Psoas muscle (tissue), 8 donors: ENCODE measurements at places on chromosomes 4 and X. TPM values are rescaled to one million over a fixed set of nuclear protein-coding genes. Genes with fewer than 3 reads are reported as not detected.
A peak's percentile ranks its signal among the peaks of the same experiment; 100 is the strongest.

DNA sequence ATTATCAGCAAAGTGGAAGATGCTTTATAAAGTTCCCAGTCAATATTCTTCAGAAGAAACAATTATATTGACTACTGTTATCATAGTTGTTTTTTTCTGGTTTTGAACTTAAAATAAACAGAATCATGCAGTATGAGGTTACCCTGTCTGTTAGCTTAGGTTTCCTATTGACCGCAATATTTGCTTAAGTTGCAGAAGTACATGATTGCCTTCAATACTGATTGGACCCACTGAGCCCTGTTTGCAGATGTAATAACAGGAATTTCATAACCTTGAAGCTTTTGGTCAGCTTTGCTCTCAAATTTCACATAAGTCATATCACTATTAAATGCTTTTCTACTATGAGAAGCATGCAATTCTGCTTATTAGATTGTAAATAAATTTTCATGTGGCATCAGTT lies 229.1 kb upstream of the FSTL5 start:
- no peak for DNase-seq

DNA sequence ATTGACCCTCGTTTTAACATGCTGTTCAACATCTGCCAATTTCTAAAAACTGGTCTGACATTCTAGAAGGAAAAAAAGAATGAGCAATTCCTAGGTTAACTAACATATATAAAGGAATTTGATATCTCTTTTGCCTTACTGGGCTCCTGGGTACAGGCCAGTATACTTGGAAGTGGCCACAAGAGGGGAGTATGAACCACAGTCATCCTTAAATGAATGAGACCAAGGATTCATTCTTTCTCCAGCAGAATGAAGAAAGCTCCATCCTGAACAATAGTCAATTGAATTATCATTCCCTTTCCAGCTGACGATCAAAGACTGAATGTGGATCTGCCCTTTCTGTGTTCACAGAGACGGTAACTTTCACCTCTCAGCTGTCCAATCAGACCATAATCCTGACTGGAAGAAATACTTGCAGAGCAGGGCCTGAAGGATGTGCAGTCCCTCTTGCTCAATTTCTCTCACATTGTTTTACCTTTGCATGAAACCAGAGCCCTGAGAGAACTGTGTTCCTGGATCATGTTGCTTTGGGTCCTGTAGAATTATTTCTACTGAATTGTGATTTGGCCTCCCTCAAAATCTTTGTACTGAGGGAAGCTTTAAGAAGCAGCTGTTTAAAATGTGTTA lies 14.8 kb upstream of the SPARCL1 start:
- no peak for DNase-seq

- no peak for DNase-seq
Measured at GRCh38 chr4:48944252-48944651, 37.7 kb upstream of the OCIAD2 start.

DNA sequence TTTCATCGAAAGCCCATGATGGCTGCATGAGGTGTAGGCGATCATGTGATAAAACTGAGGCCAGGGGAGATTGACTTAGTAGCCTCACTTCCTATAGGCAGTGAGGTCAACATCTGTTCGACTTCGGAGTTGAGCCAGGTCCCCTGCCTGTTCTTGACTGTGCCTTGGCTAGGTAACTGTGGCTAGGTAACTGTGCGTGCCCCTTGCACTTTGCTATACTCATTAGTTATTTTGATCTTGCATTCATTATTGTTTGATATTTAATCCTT lies 55.0 kb downstream of the CLDN34 start:
- DNase-seq = no peak

DNA sequence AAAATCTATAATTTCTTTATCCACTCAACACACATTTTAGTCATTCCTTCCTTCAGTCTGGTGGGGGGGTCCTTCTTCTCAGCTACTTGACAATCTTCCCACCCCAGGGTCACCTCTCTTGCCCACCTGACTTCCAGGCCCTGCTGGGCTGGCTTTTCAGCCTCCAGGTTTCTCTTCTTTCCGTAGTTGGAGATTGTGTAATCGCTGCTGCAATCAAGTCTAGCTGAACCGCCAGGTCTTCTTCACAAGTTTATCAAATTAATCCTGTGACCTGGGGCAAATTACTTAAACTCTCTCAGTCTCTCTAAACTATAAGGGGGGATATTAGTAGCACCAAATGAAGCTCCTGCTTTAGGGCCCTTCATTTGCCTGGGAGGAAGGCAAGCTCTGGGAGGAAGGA lies 102.9 kb upstream of the TNIP3 start:
- no peak for DNase-seq

DNA sequence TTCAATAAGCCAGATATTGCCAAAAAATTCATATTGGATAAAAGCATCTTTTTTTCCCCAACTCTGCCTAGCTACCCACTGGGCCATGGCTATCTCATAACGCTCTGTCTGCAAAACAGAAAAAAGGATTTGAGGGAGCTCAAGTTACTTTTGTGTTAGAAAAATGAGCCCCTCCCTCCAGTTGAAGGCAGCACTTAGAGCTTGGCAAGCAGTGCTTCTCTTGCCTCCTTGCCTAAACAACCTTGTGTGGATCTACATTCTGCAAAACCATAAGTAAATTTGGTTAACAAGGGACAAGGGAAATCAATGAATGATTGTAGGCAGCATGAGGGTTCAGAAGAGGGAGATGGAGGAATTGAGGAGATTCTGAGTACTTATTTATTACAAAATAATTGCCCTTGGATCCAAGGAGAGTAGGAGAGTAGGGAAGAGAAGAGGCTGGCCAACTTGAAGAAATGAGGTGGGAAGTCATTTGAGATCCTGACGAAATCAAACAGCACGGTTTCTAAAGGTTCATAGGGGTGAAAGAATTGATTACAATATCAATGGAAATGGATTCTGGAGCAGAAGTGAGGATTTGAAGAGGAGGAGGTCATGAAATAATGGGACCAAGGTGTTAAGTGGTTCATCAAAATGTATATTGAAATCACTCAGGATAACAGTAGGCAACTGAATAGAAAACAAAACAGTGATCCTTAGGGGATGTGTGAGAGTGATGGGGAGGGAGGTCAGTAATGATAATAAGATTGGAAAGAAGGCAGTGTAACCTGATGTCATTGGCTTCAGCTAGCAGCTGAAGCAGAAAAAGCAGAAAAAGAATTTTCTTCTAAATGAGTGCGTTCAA lies 434.8 kb upstream of the IGFBP7 start:
- no peak for DNase-seq

- peak; percentile 15 for DNase-seq
Measured at GRCh38 chr4:138401334-138401733, 159.2 kb upstream of the SLC7A11 start.

- DNase-seq = no peak
Measured at GRCh38 chrX:86910602-86911311, 606.8 kb upstream of the KLHL4 start.

GRCh38 chr4:94221916-94222315 lies 14.3 kb downstream of the SMARCAD1 start:
- no peak for DNase-seq

DNA sequence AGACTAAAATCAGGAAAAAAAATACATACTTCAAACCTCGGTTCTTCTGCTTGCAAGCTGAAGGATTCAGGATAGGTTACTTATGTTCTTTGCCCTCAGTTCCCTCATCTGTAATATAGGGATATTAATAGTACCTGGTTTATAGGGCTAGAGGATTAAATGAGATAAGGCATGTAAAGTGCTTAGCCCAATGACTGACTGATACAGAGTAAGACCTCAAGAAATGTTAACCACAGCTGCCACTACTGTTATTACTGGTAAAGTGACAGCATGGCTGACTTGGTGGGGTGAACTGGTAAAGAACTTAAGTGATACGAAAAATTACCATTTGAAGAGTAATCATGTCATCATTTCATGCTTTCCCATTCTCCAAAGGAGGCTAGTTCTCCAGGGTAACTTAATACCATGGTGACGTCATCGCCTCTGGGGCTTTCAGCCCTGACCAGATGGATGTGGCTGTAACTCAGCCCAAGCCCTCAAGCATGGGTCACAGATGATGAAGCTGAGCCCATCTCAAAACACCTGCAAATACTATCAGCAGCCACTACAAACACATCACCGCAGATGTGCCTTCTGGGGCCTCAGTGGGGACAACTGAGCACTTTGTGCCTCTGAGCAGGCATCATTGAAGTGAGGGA lies 44.5 kb upstream of the SCML1 start:
- peak; percentile 55 for DNase-seq

- DNase-seq = no peak
Measured at GRCh38 chrX:40871385-40872082, 136.2 kb upstream of the MED14 start.

DNA sequence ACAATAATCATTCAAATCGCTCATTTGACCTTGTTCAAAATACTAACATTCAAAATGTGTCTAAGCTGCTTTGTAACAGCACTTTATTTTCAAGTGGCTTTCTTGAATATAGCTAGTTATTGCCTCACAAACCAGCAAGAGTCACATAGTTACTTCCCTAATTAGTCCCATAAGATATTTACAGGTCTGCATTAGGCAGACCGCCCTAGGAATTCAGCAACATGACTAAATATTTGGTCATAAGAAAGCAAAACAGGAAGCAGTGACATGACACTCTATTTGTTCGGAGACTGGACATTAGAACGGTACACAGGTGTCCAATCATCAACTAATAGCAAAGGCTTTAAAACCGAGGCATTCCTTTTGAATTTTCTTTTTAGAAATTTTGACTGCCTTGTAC lies 262.0 kb downstream of the COL25A1 start:
- no peak for DNase-seq

GRCh38 chr4:102732678-102733077 lies 28.1 kb downstream of the MANBA start:
- DNase-seq = no peak

DNA sequence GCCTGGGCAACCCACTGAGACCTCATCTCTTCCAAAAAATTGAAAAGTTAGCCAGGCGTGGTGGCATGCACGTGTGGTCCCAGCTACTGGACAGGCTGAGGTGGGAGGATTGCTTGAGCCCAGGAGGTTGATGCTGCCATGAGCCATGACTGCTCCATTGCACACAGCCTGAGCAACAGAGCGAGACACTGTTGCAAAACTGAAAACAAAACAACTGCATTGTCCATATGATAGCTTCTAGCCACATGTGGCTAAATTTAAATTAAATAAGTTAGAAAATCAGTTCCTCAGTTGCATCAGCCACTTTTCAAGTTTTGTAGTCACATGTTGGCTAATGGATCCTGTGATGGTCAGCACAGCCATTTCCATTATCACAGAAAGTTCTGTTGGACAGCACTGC lies 67.9 kb downstream of the GAB1 start:
- no peak for DNase-seq

DNA sequence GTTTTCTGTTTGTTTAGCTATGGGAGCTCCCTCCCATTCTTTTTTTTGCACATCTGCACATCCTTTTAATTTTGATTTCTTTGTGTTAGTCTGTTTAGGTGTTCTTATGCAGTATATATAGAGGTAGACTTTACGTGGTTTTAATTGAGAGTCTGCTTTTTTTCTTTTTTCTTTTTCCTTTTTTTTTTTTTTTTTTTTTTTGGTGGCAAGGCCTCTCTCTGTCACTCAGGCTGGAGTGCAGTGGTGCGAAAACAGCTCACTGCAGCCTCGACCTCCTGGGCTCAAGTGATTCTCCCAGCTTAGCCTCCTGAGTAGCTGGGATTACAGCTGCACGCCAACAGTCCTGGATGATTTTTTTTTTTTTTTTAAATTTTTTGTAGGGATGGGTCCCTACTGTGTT lies 68.2 kb downstream of the FAM193A start:
- DNase-seq = no peak

The PFKFB1 gene
- total RNA-seq = 21.8 TPM

The DUSP9 gene
- total RNA-seq = not detected

The PPBP gene
- 0.44 TPM for total RNA-seq

The RHOXF2B gene
- not detected for total RNA-seq

The WAS gene
- 1.9 TPM for total RNA-seq
